AG09309 (cell line): ENCODE measurements at places on chromosomes 5 and 9.

- DNase-seq, result no peak
Measured at GRCh38 chr5:600886-601541, 11.1 kb upstream of the CEP72 start.

DNA sequence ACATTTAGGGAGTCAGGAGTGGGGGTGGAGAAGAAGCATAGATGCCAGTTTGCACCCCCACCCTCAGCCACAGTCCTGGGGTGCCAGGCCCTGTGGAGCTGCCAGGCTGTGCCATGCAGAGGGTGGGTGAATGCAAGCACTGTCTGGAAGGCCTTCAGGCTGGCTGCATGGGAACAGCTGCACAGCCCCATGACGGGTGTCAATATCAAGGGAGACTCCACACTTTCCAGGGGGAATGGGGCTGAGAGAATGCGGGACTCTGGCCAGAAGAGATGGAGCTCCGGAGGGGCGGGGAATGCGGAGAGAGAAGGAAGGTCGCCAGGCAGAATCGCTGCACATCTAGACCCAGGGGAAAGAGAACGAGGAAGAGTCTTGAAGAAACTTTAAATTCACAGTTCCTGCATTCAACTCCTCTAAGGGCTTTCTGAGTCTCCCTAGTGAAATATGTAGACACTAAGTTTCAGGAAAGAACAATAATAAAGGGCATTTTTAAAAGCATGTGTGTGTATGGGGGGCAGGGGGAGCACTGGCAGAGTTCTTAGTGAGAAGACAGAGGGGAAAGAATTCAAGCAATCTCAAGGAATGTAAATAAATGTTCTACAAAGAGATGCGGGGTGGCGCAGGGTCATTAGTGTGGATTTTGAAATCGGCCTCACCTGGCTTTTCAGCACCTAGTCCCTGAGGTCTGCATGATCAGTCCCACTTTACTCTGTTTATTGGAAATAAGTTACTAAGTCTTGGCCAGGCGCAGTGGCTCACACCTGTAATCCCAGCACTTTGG is 59.1 kb downstream of the BOD1 start:
- no peak for DNase-seq

GRCh38 chr9:95021166-95021886 is 294.8 kb downstream of the AOPEP start:
- no peak for DNase-seq

GRCh38 chr5:153445875-153446579 is 44.4 kb upstream of the GRIA1 start:
- no peak for DNase-seq

GRCh38 chr5:138760448-138761110 is 7.4 kb downstream of the CTNNA1 start:
- no peak for DNase-seq
